ENCODE measurements at places on chromosomes 1 and 21.
A peak's percentile ranks its signal among the peaks of the same experiment; 100 is the strongest.

DNA sequence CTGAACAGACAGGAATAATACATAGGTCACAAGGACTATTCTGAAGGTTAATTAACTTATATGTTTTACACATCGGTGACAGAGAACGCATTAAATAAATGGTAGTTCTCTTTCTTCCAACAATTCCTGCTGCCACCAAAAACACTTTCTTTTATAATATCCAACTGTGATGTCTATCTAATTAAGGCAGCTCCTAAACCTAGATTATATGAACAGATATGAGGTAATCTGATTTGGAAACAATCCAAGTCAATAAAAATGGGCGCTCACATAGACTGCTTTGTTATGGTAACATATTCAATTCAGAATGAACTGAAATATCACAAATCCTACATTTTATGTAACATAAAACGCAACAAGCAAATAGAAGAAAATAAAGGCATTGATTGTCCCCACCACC, 16.0 kb downstream of the CYYR1 start:
- no peak for DNase-seq

DNA sequence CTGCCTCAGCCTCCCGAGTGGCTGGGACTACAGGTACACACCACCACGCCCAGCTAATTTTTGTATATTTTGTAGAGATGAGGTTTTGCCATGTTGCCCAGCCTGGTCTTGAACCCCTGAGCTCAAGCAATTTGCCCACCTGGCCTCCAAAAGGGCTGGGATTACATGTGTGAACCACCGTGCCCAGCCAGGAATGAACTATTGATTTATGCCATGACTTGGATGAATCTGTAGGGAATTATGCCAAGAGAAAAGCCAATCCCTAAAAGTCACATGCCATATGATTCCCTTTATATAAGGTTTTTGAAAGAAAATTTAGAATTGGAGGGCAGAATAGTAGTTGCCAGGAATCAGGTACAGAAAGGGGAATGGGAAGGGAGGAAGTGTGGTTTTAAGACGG, 19.1 kb upstream of the SLC45A3 start:
- DNase-seq: no peak

GRCh38 chr1:209199822-209200221, 383.7 kb upstream of the CAMK1G start:
- DNase-seq: no peak

DNA sequence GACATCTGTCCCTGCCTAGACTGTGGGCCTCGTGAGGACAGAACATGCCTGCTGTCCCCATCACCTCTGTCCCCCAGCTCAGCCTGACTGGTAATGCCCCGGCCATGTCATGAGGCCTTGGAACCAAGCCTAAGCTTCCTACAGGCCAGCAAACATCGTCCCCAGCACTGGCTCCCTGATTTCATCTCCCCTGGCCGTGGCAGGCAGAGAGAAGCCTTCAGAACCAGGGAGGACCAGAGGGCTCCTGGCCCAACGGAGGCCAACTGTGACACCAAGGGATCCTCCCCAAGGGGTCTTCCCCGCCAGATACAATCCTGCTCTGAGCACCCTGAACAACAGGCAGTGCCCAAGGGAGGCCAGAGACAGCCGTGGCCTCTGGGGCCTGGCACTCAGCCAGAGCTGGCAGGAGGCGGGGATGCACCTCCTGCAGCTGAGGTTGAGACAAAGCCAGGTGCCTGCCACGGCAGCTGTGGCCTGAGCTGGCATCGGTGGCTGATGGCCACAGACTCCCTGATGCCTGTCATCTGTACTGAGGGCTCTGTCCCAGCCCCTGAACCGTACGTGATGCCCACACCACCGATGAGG, 9.9 kb upstream of the NPHP4 start:
- DNase-seq: no peak

- DNase-seq: no peak
Measured at GRCh38 chr1:184595596-184595995, 159.1 kb downstream of the EDEM3 start.

DNA sequence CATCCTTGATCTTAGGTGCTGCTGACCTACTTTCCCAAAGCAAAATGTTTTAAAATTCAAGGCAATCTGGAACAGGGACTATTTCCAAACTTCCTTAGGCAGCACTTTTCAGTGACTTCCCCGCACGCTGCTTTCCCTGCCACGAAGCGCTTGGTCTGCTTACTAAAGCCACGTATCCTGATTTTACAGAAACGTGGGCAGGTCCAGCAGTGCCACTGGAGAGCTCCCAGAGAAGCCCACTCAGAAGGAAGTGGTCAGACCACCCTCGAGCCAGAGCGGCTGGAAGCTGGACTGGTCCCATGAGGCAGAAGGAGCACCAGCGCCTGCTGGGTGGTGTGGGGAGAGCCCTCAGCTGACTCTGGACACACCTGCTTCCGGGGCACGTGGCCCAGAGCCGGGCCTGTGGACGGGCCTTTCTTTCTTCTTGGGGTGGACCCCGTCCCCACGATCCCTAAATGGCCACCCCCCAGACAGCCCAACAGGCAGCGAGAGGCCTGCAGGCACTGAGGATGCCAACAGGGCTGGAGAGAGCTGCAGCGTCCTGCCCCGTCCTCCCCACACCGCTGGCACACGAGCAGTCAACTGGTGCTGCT, 23.2 kb downstream of the PTTG1IP start:
- no peak for DNase-seq

GRCh38 chr1:10834770-10835412, 38.4 kb upstream of the CASZ1 start:
- DNase-seq: no peak

DNA sequence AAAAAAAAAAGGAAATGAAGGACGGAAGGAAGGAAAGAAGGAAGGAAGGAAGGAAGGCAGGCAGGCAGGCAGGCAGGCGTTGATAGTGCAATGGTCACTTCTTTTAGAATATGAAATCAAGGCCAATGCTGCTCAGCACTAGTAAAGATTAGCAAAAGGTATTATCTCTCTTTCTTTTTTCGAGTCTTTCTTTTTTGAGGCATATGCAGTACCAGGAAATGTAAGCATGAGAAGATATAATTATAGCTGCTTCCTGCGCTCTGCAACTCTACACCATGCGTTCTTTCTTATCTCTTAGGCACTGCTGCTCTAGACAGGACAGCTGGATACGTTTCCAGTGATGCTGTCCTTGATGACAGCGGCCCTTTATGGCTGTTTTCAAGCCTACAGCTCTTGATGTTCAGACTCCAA, 1512.5 kb upstream of the B3GALT2 start:
- DNase-seq: no peak

- no peak for DNase-seq
Measured at GRCh38 chr1:61138921-61139774, 56.8 kb downstream of the NFIA start.

GRCh38 chr21:32726839-32727686, 750 bp downstream of the SYNJ1 start:
- DNase-seq: peak; percentile 10

DNA sequence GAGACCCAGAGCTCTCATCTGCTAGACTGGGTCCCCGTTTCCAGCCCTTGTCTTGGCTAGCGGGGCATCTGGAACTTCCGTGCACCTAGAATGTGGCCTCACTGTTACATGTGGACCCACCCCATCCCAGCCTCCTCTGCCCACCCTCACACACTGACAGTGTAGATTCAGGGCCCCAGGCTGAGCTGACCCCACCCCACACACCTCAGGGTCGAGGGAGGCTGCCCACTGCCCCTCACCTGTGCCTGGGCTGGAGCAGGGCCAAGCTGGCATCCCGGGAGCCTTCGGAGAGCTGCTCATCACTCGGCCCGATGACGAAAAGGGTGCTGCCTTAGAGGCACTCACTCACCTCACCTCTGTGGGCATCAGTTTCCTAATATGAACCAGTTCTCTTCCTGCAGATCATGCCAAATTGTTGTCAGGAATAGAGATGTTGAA, 11.1 kb downstream of the ACOT11 start:
- DNase-seq: no peak

- DNase-seq: no peak
Measured at GRCh38 chr1:37169743-37170275, 135.5 kb upstream of the GRIK3 start.

DNA sequence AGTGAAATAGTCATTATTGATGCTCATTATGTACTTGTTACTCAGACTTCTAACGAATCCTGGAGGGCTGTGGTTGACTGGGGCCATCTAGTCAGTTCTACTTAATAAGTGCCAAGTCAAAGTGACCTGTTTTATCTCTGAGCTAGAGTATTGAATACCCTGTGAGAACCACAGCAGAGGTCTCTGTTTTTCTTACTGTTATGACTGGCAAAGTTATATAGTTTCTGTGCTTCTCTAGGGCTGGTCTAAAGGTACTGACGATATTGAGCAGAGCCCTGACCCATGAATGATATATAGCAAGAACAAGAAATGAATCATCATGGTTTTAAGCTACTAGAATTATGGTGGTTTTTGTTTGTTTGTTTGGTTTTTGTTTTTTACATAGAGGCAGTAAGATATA, 555.8 kb downstream of the PLA2G4A start:
- DNase-seq: peak; percentile 8

DNA sequence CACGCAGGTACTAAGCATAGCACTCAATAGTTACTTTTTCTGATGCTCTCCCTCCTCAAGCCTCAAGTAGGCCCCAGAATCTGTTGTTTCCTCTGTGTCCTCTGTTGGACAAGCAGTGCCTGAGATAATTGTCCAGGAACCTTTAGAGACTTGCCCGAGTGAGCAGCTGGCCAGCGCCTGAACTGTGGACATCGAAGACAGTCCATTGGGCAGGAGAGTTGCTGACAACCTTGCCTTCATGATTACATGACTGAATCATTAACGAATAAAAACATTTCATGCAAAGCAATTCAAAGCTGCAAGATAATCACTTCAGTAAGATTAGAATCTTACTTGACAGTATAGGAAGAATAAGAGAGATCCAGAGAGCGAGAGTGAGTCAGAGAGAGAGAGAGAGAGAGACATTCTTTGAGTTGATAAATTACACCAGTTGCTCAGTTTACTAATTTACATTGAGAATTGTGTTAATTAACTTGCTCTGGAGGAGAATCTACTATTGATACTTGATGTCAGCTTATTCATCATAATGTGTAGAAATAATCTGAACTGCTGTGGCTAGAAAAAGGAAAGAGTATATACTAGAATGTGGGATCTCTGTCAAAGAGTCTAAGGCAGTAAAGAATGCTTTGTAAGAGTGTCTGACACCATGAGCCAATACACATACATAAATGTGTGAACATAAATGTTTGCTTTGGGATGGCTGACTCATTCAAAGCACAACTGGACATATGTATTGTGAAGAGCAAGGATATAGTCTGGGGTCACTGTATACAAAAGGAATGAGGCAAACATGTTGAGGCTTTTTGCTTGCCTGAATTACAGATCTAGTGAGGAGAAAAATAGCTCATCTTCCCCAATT, 216.0 kb downstream of the ZNF326 start:
- no peak for DNase-seq

GRCh38 chr1:214514032-214514818, 37.2 kb downstream of the PTPN14 start:
- DNase-seq: no peak

DNA sequence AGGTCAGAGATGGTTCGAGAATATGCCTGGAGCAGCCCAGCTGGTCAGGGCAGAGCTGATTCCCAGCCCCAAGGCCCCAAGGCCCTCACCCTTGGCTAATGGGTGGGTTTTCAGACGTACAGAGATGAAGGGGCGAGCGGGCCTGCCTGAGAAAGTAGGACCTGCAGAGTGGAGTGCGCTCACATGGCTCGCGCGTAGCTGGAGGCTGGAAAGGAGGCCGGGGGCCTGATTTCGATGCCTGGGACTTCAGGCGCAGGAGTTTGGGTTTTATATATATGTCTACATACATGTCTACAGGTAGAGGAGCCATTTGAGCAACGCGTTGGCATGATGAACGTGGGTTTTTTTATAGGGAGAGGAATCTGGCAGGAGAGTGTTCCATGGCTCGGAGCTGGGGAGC, 8.9 kb downstream of the COQ8A start:
- DNase-seq: no peak

- no peak for DNase-seq
Measured at GRCh38 chr21:28066076-28066475, 926.6 kb downstream of the LTN1 start.

GRCh38 chr1:98102345-98103030, 181.7 kb upstream of the DPYD start:
- no peak for DNase-seq

- peak; percentile 26 for DNase-seq
Measured at GRCh38 chr21:15592271-15592860, 137.4 kb upstream of the USP25 start.

- no peak for DNase-seq
Measured at GRCh38 chr1:150268340-150268704, 494 bp downstream of the APH1A start.

DNA sequence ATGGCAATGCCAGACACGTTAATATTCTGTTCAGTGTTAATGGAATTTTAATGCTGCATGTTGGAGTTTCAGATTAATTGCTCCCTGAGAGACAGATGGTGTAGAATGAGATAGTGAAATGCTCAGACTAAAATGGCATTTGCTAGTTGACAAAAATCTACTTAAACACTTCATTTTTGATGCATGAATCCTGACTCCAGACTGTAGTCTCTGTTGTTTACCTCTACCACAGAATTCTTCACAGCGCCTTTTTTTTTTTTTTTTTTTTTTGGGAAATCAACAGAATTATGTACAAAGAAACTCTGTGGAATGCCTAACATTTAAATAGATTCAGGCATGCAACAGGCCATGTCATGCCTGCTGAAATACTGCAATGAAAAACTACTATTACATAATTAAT, 111.3 kb downstream of the PLPPR5 start:
- no peak for DNase-seq

- DNase-seq: no peak
Measured at GRCh38 chr21:33396436-33396835, 6.8 kb upstream of the IFNGR2 start.

All from GM10248 (cell line).